ENCODE measurements at places on chromosomes 1 and 21. TPM values are rescaled to one million over a fixed set of nuclear protein-coding genes. Genes with fewer than 3 reads are reported as not detected.

Gene OR2AK2
- not detected for total RNA-seq

Gene RNF223
- total RNA-seq = not detected

Gene SOAT1
- 38.1 TPM for total RNA-seq

Gene DMBX1
- not detected for total RNA-seq

Gene SEMA4A
- 0.44 TPM for total RNA-seq

Gene NIBAN1
- total RNA-seq = 40.5 TPM

Gene NUF2
- 0.22 TPM for total RNA-seq

Gene HOOK1
- total RNA-seq = not detected

Gene OR2L5
- not detected for total RNA-seq

Gene HFM1
- 0.22 TPM for total RNA-seq

Gene FMOD
- total RNA-seq = 0.29 TPM

Gene SPATA46
- not detected for total RNA-seq

Gene BMP8B
- total RNA-seq = 0.14 TPM

Gene GPR89A
- 40.2 TPM for total RNA-seq

Gene HYI
- 202 TPM for total RNA-seq

Gene KIF14
- 28.3 TPM for total RNA-seq

Gene HSD17B7
- 62.2 TPM for total RNA-seq

Gene RHBDL2
- 0.57 TPM for total RNA-seq

Gene SPATA45
- not detected for total RNA-seq

Gene S100A8
- not detected for total RNA-seq

Gene HMGN2
- 183 TPM for total RNA-seq

Gene ADAMTSL4
- total RNA-seq = 2.4 TPM

Gene B3GALT5
- total RNA-seq = 2.6 TPM

Gene MANEAL
- total RNA-seq = 0.57 TPM

Gene KCNE1
- total RNA-seq = 1.3 TPM

Gene TAGLN2
- 228 TPM for total RNA-seq

Gene CLDN19
- not detected for total RNA-seq

Gene PLD5
- total RNA-seq = not detected

Gene GJA9
- not detected for total RNA-seq

Gene TPTE
- total RNA-seq = 1.1 TPM

Gene CA14
- total RNA-seq = not detected

Gene KRTAP8-1
- total RNA-seq = not detected

Gene RGS1
- 1.6 TPM for total RNA-seq

Gene CLDN17
- not detected for total RNA-seq

Gene CACNA1S
- not detected for total RNA-seq

Gene AKR7A3
- 0.29 TPM for total RNA-seq

Gene HSPB7
- total RNA-seq = 3.7 TPM

Gene S100A6
- total RNA-seq = 608 TPM

Gene NES
- 69.7 TPM for total RNA-seq

Gene KRTAP11-1
- total RNA-seq = not detected

Gene SPRR1A
- total RNA-seq = not detected

Gene FCRL1
- total RNA-seq = not detected

Gene ROR1
- total RNA-seq = 13.6 TPM

Measured in placental pericyte (primary cell).